ENCODE measurements at places on chromosomes 6 and 20.

DNA sequence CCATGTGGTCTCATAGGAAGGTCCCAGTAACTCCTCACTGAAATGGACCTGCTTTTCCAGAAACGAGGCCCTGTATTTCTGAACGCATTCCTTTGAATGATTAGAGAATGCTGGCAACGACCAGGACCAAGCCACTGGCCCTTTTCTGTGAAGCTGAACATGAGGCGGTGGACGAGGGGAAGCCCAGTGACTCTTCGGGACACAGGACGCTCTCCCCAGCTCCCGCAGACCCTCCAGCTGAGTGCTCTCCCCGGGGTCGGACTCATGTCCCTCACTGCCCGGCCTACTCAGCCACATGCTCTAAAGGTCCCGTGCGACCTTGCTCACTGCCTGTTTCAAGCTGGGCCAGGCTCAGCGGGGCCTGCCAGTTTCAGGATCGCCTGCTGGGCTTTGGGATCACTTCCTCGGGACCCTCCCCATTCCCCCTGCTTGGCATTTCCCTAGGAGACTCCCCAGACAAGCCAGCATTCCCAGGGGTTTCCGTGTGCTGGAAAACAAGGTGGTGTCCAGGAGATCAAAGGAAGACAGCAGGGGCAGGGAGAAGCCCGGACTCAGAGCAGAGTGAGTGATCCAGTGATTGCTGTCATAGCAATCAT is 2.6 kb upstream of the CST9 start:
- DNase-seq = no peak

DNA sequence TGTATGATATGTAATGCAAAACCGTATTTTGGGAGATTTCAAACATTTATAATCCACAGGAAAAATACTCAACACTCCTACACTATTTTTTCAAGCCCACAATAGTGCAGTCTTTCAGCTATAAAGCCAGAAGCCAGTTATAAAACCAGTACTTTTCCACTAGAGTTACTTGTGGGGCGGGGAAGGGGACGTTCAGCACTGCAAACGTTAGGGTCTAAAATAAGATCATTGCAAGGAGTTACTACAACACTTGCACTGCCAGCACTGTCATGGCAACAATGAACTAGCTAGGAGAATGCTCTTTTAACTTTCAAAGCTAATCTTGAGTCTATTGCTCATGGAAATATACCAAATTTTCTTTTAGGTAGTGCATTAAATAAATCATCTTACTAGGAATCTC is 14.7 kb downstream of the SESN1 start:
- no peak for DNase-seq

GRCh38 chr20:36098364-36098763 is 56.2 kb upstream of the EPB41L1 start:
- DNase-seq = no peak

GRCh38 chr6:30882759-30883684 is 1.3 kb upstream of the DDR1 start:
- DNase-seq = no peak

DNA sequence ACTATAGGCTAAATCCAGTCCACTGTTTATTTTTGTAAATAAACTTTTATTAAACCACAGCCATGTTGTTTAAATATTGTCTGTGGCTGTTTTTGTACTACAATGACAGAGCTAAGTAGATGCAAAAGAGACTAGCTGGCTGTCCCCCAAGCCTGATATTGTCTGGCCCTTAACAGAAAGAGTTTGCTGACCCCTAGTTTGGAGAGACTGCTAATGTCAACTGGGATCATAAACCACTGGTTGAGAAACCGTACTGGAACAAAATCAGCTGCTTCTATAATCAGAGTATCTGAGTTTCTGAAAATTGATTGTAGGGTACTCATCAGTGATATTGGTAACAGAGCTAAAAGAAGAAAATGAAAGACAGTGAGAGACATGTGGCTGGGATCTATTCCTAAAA is 102.6 kb upstream of the FAM184A start:
- no peak for DNase-seq

DNA sequence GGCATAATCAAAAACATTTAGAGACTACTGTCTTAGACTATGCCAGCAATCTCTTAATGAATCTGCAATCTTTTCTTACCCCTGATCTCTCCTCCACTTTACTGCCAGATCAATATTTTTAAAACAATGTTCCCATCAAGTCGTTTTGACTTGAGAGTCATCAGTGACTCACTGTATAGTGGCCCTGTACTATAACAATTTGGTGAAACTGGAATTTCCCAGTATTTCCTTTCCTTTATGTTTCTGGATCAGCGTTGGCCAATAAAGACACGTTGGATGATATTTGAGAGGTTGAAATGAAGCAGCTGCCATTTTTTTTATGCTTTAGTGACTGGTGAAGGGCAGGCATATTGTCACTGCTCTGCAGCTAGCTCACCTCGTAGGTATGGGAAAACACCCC is 10.1 kb upstream of the SMIM13 start:
- DNase-seq = no peak

Measured in fibroblast of skin of left quadriceps (primary cell).